ENCODE measurements at places on chromosomes 1 and 21.

GRCh38 chr1:248751142-248751541 lies 4.4 kb downstream of the LYPD8 start:
- no peak for DNase-seq

- DNase-seq: no peak
These were observed at the start of gene PRDX6 for GRCh38 chr1:173477286-173478093. Gene PRDX6 (plus strand): TSS chr1:173477335. CDS start chr1:173477398, 63 bp downstream.

DNA sequence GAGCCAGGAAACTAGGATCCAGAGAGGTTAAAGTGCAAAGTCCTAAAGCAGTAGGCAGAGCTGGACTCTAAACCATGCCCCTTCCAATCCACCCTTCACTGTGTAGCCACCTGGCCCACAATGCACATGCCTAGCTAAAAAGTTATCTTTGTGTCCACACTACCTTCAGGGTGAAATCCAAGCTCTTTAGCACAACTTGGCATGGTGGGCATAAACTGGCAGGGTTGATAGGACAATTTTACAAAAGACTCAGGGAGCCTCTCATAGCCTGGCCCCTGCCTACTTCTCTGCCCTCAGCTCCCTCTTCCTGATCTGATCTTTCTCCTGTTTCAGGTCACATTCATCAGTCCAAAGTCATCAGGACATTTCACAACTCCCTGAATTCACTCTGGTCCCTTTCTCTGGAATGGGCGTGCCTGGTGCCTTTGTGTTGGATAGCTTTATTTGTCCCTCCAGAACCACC lies 513.9 kb downstream of the OMA1 start:
- no peak for DNase-seq

DNA sequence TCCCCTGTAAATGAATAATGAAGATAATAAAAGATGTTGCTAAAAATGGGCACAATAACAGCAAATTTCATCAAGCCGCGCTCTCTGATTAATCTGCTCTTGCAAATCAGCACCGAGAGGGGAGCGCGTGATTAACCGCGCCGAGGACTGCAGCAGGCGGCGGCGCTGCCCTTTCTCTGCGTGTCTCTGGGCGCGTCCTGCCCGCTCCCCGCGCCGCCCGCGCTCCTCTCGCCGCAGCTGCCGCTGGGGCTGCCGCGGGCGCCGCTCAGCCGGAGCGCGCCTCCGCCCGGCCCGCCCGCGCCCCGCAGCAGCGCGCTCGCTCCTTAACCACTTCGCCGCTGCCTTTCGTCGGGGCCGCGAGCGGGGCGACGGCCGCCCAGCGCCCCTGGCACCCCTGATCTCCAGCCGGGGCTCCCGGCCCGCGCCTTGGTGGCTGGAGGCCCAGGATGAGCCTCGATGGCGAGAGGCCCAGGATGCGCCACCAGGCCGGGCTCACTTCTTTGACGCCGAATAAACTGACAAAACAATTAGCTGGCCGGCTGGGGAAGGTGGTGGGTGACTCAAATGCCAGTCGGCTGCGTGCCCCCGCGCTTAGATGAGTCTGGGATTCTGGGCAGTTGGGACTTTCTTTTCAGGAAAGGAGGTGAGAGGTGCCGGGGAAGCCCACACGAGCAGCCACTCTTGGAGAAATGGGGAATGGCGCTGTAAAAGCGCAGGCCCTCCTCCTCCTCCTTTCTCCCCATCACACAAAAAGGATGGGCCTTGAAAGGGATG lies 221.4 kb upstream of the PKN2 start:
- no peak for DNase-seq

GRCh38 chr21:28893687-28894086 lies 99.0 kb downstream of the LTN1 start:
- DNase-seq: no peak

- DNase-seq: no peak
These were observed 4.5 kb downstream of the LDLRAD1 start for GRCh38 chr1:54013393-54014008.

GRCh38 chr1:62875676-62876075 lies 91.7 kb downstream of the ATG4C start:
- DNase-seq: no peak

DNA sequence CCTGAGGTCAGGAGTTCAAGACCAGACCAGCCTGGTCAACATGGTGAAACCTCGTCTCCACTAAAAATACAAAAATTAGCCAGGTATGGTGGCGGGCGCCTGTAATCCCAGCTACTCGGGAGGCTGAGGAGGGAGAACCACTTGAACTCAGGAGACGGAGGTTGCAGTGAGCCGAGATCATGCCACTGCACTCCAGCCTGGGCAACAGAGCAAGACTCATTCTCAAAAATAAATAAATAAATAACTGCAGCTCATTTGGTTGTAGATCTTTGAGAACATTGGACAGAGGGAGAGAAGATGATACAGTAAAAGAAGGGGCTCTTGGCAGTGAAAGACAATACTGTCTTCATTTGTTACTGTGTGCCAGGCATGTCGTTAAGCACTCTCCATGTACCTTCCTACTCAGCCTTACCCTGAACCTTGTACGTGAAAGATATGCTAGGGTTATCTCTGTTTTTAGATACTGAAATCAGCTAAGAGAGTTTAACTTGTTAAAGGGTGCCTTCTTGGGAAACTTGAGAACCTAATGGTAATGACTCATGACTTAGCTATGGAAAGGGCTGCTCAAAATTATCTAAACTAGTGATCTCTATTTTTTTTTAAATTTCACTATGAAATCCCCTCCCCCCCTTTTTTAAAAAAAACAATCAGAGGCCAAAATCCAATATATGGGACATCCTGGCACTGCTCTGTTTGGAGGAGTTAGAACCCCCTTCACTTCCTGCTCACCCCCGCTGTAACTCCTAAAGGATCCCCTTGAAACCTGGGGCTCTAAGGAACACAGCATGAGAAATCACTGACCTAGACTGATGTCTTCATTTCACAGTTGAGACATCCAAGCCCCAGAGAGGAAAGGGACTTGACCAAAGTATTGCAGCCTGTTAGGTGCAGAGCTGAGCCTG lies 6.8 kb upstream of the KPNA6 start:
- no peak for DNase-seq

DNA sequence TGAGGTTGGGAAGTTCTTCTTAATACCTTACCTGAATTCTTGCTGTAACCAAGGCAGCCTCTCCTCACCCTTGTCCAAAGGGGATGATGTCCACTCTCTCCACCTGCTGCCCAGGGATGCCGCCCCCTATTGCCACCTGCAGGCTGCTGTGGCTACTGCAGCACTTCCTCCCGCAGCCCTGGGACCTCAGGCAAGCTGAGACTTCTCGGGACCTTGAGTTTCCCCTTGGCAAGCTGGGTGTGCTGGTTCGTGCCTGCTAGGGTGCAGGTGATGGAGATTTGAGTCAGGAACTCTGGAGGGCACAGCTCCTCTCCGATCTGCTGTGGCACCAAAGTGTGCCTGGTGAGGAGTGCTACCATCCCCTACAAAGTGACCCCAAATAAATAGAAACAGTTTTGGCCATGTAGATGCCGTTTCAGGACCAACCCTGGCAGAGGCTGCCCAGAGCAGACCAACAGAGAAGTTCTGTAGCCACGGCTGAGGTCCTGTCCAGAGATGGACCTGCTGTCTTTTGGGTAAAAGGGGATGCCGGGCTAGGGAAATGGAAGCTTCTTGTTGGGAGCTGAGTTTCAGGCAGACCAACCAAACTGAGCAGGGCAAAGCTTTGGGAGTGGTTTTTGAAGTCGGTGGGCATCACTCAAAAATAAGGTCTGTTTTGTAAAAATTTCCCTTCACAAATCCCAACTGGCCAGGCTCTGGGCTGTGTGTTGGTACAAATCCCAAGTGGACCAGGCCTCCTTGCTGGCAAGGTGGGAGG lies 31.7 kb downstream of the RUNX3 start:
- no peak for DNase-seq

GRCh38 chr1:33000427-33001026 lies 35.9 kb upstream of the RNF19B start:
- no peak for DNase-seq

DNA sequence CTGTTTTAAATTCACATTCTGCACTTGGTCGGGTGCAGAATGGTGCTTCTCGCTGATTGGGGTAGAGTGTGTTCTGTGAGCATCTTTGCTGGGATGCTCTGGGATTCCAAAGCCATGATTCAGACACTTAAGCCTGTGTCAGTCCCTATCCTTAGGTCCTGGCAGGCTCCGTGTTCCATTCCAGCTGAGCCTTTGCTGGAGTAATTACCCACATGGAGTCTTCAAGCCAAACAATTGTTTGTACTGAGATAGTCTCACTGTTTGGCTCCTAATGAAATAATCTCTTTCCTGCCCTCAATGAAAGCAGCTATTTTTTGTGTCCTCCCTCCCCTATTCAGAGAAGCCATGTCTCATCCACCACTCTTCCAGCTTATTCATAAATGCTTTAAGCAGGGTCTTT lies 18.7 kb downstream of the SMAP2 start:
- no peak for DNase-seq

DNA sequence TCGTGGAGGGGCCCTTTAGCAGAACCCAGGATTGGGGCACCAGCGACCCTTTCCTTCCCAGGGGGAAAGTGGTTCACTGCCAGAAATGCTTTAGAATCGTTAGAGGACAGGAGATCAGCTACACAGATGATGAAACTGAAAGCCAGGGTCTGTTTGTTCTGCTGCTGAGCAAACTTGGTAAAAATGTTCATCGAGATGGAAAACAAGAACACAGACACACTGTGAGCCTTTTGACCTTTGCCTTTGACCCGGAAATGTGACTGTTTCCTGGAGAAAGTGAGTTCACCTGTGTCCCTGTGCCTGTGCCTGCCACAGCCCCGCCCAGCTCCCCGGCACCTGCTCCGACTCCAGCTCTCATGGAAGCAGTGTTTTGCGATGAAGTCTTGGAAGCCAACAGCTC lies 234.3 kb downstream of the CAMTA1 start:
- no peak for DNase-seq

DNA sequence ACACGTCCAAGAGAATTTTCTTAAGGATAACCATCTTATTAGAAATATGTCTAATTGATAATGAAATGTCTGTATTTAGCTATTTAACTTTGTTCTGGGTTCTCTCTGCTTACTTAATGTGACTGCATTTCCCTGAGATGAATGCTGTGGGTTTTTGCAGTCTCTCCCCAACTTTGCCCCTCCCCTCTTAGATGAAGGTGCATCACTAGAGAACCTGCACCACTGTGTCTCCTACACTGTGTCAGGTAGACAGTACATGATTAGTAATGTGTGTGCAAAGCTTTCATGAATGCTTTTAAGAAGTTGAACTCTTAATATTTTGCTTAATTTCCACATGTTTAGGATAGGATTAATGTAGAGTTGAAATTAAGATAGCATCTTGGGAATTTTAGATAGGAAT lies 51.7 kb downstream of the LRRC8D start:
- no peak for DNase-seq

DNA sequence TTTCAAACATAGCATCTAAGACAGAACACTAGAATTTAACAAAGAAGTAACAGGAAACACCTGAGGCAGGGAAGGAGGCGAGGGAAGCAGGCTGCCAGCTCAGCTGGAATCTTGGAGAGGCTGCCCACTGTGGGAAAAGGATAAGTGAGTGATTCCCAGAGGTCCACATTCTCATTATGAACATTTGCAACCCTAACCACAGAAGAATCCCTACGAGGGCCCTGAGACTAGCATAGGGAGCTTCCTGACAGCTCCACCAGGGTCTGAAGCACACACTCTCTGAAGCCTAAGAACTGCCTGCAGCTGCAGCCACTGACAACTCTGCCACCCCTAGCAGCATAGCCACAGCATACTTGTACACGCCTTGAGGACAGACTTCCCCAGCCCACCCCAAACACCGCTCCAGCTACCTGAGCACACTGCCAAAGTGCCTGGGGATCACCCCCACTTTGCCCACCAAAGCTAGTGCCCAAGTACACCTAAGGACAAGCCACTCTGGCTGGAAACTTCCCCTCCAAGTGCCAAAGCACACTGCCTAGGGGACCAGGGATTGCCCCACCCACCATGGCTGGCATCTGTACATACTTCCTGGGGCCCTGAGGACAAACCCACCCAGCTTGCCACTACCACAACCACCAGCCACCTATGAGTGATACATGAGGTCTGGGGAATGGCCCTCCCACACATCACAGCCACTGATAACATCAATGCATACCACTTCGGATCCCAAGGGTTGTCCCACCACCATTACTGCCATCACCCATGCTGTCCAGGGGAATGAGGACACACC lies 76.6 kb upstream of the GUCA2A start:
- DNase-seq: no peak

- no peak for DNase-seq
These were observed 231.7 kb upstream of the B3GALT2 start for GRCh38 chr1:193417945-193418744.

- no peak for DNase-seq
These were observed 187.3 kb downstream of the VAV3 start for GRCh38 chr1:107777664-107778047.

- DNase-seq: no peak
These were observed 855 bp downstream of the DSCAM start for GRCh38 chr21:40846103-40846502.

GRCh38 chr1:221187174-221187573 lies 307.9 kb downstream of the HLX start:
- DNase-seq: no peak

DNA sequence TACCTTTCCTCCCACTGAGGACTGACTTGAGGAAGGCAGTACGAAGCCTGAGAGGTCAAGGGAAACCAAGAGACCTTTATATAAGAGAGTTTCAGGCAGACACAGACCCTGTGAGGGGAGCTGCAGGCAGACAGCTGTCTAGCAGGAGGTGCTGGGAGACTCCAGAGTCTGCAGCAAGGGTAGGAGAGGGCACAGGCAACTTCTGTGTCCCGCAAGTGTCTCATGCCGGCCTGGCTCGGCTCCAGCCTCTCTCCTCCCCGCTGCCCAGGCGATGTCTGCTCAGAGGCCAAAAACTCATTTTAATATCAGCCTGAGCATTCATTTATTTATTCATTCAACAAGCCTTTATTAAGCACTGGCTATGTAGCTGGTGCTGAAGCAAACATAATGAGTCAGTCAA lies 83.0 kb downstream of the KIRREL1 start:
- no peak for DNase-seq

DNA sequence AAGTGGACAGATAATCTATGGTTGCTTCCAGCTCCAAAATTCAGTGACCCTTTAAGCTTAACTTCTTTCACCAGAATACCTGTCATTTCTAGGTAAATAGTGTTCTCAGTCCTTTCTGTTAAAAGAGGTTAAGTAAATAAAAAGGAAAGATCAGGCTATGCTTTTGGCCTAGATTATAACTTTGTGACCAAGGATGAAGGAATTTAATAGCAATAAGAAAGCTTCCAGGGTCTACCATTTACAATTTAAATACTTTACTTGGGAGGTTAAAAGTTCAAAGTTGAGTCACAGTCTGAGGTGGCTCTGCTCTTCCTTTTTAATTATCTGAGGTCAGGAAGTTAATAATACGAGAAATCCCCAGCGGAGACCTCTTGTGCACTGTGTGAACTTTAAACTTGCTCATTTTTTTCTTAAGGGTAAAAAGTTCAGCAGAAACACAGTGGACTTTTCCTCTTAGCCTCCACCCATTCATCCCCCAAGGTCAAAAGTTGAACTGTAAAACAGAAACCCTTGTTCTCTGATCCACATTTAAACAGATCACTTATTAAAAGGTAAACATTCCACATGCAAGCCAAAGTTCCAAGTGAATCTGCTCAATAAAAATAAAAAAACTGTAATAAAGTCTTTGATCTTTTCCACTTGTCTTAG lies 187.1 kb downstream of the NRIP1 start:
- DNase-seq: no peak
